ENCODE measurements at places on chromosomes 3 and 15. TPM values are rescaled to one million over a fixed set of nuclear protein-coding genes. Genes with fewer than 3 reads are reported as not detected.
A peak's percentile ranks its signal among the peaks of the same experiment; 100 is the strongest.

Gene LRRC2
- total RNA-seq = not detected

DNA sequence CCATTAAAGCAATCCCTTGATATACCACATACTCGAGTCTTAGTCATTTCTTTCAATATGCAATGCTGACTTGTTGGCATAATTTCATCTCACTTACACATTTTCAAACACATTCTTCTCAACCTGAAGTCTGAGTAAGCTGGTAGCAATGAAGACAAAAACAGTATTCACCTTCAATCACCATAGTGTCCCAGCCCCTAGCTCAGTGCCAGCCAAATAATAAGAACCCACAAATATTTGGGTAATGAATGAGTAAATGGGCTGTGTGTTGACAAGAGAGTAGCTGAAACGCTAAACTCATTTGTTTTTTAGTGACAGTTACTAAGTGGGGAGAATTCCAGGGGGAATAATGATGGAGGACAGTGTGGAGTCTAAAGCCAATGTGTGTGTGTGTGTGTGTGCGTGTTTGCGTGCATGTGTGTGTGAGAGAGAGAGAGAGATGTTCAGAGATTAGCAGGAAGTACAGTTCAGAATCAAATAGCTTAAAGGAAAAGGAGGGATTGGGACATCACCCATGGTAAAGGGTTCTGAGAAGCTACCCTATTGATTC lies 165.7 kb downstream of the GAP43 start:
- no peak for DNase-seq

Gene AHSG
- 0.25 TPM for total RNA-seq

Gene CAPN7
- 35.0 TPM for total RNA-seq

Gene RTP4
- 1.3 TPM for total RNA-seq

- peak; percentile 54 for DNase-seq
These were observed 37.5 kb downstream of the TGFBR2 start for GRCh38 chr3:30643763-30644462.

Gene SLC24A1
- total RNA-seq = 11.0 TPM

Gene RNU5B-1
- total RNA-seq = not detected

- no peak for DNase-seq
These were observed 76.7 kb downstream of the MITF start for GRCh38 chr3:69815970-69816369.

DNA sequence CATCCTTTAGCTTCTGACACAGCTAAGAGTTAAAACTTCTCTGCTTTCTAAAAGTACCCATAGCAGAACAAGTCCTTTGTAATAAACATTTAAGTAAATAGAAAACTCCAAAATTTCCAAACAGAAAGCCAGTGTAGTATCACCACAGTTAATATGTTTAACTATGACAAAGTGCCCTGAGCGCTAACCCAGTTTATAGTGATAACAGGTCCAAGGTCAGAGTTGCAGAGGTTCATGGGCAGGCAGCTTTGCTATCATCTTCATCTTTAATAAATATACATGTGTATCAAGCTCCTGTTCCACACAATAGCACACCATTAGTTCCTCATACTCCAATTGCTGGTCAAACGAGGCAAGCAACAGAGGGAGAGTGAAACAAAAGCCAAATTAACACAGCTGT lies 12.4 kb upstream of the TOP2B start:
- no peak for DNase-seq

Gene CYP1A1
- total RNA-seq = 11.4 TPM

DNA sequence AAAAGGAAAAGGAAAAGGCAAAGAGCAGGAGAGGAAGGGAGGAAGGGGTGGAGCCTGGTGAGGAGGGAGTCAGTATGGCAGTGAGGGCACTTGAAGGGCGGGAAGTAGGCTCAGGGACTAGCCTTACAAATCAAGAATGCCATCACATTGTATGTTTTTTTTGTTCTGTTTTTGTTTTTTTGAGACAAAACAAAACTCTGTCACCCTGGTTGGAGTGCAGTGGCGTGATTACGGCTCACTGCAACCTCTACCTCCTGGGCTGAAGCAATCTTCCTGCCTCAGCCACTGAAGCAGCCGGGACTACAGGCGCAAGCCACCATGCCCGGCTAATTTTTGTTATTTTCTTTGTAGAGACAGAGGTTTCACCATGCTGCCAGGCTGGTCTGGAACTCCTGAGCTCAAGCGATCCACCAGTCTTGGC lies 10.5 kb upstream of the PIK3CB start:
- DNase-seq = no peak

Gene SCN5A
- total RNA-seq = 0.66 TPM
